Testis (tissue), 5 donors: ENCODE measurements at places on chromosomes 3 and 15.

- no peak overlapping the region for H3K4me3 ChIP-seq
- DNase-seq, result no peak
- H3K27ac ChIP-seq, result no peak overlapping the region
Observed at GRCh38 chr3:30646181-30646876, 39.9 kb downstream of the TGFBR2 start.

DNA sequence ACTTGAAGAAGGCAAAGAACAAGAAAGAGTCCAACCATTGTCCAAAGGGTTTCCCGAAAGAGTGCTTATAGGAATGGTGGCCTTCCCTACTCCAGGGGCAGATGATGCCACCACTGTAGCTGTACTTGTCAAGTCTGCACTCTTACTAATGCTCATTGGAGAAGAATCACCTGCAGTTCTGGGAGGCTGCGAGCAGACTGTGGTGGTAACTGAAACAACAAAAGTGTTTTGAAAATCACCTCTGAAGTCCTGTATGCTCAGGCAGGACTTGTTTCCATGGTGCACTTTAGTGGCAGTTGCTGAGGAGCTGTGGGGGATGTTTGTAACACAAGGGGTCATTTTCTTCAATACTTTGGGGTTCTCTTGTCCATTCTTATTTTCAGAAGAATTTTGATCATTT is 36.0 kb downstream of the USF3 start:
- no peaks in the 10 kb centered on the region for H3K27me3 ChIP-seq
- H3K4me3 ChIP-seq, result no peak overlapping the region
- no peak for DNase-seq
- H3K27ac ChIP-seq, result no peak overlapping the region

- no peaks in the 10 kb centered on the region for H3K36me3 ChIP-seq
- no peak for DNase-seq
- no peaks in the 10 kb centered on the region for H3K4me1 ChIP-seq
- H3K27me3 ChIP-seq, result no peaks in the 10 kb centered on the region
- no peak overlapping the region for H3K4me3 ChIP-seq
- H3K27ac ChIP-seq, result no peak overlapping the region
Observed at GRCh38 chr3:31172336-31172735, 277.9 kb upstream of the GADL1 start.

DNA sequence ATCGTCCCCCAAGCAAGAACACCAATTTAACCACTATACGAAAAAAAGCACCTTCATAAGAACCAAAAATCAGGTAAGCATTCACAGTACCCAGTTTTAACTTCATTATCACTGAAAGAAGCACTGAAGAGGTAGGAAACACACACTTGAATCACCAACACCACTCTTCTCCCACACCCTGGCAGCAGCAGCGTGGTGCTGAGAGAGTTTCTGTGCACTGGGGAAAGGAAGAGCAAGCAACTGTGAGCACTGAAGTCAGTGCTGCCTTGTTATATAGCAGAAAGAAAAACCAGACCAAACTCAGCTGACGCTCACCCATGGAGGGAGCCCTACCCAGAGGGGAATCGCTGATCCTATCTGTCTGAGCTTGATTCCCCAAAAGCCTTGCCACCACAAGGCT is 98.2 kb downstream of the DMXL2 start:
- H3K36me3 ChIP-seq, result no peaks in the 10 kb centered on the region
- DNase-seq, result no peak
- H3K27me3 ChIP-seq, result no peaks in the 10 kb centered on the region
- H3K27ac ChIP-seq, result no peak overlapping the region
- H3K4me3 ChIP-seq, result no peak overlapping the region

- no peaks in the 10 kb centered on the region for H3K4me1 ChIP-seq
- no peaks in the 10 kb centered on the region for H3K27me3 ChIP-seq
- no peak overlapping the region for H3K4me3 ChIP-seq
Observed at GRCh38 chr3:189467451-189467850, 163.7 kb upstream of the TP63 start.
